ENCODE measurements at places on chromosomes 1 and 21. TPM values are rescaled to one million over a fixed set of nuclear protein-coding genes. Genes with fewer than 3 reads are reported as not detected.

The NLRP3 gene
- 0.28 TPM for polyA plus RNA-seq

The DMRTA2 gene
- not detected for polyA plus RNA-seq

The MRPS21 gene
- polyA plus RNA-seq = 29.1 TPM

The TSSK3 gene
- not detected for polyA plus RNA-seq

The LAMTOR2 gene
- polyA plus RNA-seq = 115 TPM

The SNAPIN gene
- 20.0 TPM for polyA plus RNA-seq

The NOS1AP gene
- polyA plus RNA-seq = 5.5 TPM

The FCRL3 gene
- 0.72 TPM for polyA plus RNA-seq

The HSD3B1 gene
- not detected for polyA plus RNA-seq

The CELA2B gene
- not detected for polyA plus RNA-seq

The LAX1 gene
- polyA plus RNA-seq = 0.21 TPM

The LRRC3 gene
- 3.9 TPM for polyA plus RNA-seq

The JAM2 gene
- 0.89 TPM for polyA plus RNA-seq

The STRIP1 gene
- 6.0 TPM for polyA plus RNA-seq

The CD34 gene
- polyA plus RNA-seq = 2.0 TPM

The CFAP74 gene
- polyA plus RNA-seq = 0.31 TPM

All from liver (tissue), 10 donors.